ENCODE measurements at places on chromosomes 5 and 9.

DNA sequence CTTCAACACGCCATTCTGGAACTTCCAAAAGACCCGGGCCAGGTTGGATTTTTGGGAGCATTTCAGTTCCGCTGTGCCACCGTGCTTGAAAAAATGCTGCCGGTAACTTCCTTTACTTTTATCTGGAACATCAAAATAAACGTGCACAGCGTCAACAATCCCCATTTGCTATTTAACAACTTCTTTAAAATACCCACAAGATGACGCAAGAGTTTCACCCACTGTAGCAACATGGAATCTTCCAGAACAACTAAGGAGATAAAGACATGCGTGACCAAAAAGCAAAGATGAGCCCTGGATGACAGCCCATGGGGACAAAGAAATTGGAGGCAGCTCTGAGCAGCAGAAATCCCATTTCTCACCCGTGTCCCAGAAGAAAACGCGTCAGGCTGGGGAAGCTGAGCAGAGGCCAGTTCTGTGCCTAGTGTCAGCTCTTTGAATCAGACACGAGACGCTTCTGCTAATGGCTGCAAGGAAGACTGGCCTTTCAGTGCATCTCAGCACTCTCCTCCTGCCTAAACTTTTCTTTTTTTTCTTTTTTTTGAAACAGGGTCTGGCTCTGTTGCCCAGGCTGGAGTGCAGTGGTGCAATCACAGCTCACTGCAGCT lies 61.3 kb downstream of the SECISBP2 start:
- no peak for DNase-seq

DNA sequence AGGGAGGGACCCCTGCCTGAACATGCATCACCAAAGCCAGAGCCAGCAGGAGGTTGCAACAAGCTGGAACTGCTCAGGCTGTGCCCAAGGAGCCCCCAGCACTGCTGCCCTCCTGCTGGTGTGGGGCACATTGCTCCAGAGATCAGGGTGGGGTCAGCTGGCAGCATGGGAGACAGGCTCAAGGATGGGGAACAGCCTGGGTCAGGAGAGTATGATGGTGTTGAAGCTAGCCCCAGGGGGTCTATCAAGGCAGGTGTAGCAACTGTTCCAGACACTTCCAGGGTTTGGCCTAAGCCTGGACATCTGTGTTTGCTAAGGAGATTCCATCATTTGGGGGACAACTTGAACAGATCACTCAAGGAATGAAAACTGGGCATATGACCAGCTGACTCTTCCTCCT lies 133.1 kb downstream of the ATPSCKMT start:
- no peak for DNase-seq

DNA sequence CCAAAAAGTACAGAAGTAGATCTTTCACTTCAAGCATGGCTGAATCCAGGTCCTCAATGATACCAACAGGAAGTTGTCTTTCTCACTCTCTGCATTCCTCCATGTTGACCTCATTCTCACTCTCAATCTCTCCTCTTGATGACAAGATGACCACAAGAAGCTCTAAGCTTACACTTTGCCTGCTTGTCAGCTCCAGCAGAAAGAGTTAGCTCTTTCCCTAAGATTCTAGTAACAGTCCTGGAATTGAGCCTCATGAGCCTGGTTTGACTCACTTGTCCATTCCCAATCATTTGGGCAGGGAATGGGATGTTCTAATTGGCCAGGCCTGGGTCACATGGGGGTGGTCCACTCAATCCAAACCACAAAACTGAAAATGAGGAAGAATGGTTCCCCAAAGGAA lies 3.3 kb upstream of the CLTA start:
- peak; percentile 97 for DNase-seq

GRCh38 chr5:62327138-62328053 lies 21.4 kb downstream of the KIF2A start:
- peak; percentile 22 for DNase-seq

- DNase-seq, result no peak
These were observed 11.2 kb downstream of the ENC1 start for GRCh38 chr5:74629326-74629725.

DNA sequence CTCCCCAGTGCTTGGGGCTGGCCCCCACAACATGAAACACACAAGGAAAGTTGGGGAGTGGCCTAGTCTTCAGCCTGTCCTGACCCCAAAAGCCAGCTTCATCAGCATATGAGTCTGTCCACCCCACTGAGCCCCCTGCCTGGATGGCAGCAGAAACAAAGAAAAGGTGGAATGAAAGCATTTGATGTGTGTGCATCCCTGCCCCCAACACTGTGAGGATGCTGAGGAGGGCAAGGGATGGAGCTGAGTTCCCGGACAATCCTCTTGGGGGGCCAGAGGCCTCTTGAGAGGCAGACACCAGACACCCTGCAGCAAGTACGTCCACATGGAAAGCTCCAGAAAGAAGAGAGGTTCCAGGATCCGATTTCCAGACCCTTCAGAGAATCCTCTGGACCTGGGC lies 113.5 kb upstream of the PPP1R26 start:
- DNase-seq, result no peak

- no peak for DNase-seq
These were observed 137.0 kb downstream of the WDR41 start for GRCh38 chr5:77355080-77355479.

DNA sequence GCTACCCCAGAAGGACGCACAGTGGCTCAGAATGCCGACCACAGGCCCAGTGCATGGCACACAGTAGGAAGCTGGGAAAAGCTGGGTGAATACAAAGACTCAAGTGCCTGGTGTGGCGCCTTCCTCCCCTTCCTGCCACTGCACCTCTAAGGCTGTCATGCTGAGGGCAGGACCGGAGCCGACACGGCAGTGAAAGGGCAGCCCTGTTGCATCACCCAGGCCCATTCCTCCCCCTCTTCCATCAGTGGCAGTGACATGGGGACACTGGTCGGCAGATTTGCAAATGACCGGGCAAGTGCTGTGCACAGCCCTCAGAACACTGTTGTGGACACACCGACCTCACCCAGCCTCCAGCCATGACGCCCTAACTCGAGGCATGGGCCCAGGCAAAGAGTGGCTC lies 84.0 kb downstream of the STK10 start:
- DNase-seq, result no peak

- DNase-seq, result no peak
These were observed 872.7 kb downstream of the EFNA5 start for GRCh38 chr5:106797996-106798395.

DNA sequence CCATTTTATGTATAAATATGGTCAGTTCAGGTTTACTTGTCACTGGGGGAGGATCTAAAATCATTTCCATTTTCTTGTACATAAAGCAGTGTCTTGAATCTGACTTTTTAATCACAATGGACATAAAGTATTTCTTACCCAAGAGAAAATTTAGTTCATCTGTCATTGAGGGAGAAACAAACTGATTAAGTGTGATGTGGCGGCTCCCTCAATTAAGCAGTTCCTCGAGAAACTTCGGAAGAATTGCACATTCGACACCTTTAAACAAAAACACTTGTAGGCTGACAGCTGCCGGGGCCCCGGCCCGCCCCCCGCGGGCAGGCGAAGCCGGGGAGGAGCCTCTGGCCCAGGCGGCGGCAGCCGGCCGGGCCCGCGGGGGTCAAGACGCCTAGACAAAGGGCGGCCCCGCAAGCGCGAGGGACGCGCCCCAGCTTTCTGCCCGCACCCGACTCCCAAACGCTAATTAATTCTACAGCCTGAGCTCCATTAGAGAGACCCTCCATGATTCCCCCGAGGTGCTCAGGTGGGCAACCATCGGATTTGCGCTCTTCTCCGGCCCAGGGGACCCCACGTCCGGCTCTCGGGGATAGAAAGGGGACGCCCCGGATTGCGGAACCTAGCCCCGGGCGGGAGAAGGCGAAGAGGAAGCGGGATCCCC lies 750 bp downstream of the TRIM36 start:
- no peak for DNase-seq
